ENCODE measurements at places on chromosomes 1 and 21. TPM values are rescaled to one million over a fixed set of nuclear protein-coding genes. Genes with fewer than 3 reads are reported as not detected.

KCNC4 gene
- 1.0 TPM for total RNA-seq

PBX1 gene
- total RNA-seq, result 120 TPM

LCE1D gene
- not detected for total RNA-seq

IGSF3 gene
- total RNA-seq, result 0.32 TPM

CYP4Z1 gene
- not detected for total RNA-seq

SLC44A3 gene
- not detected for total RNA-seq

NGF gene
- 1.2 TPM for total RNA-seq

GFI1 gene
- total RNA-seq, result 0.52 TPM

OR10Z1 gene
- not detected for total RNA-seq

RGS1 gene
- not detected for total RNA-seq

EBNA1BP2 gene
- 73.8 TPM for total RNA-seq

ETV3L gene
- total RNA-seq, result not detected

ZFP69B gene
- total RNA-seq, result 4.5 TPM

PCP4L1 gene
- total RNA-seq, result not detected

CHML gene
- 10.3 TPM for total RNA-seq

PTGER3 gene
- 0.39 TPM for total RNA-seq

FAM3B gene
- not detected for total RNA-seq

TNFRSF1B gene
- total RNA-seq, result 41.6 TPM

PTGFR gene
- total RNA-seq, result 2.6 TPM

URB2 gene
- 5.3 TPM for total RNA-seq

BCAN gene
- total RNA-seq, result not detected

All from epithelial cell of alveolus of lung (primary cell).